Stimulated activated CD4-positive, alpha-beta T cell treated with anti-CD3 and anti-CD28 coated beads, Interleukin-12 subunit alpha, Interleukin-12 subunit beta, amount 100 ng/mL, for 24 hours (primary cell): ENCODE measurements at places on chromosomes 5 and 9.

GRCh38 chr5:90675222-90675621, 116.6 kb downstream of the ADGRV1 start:
- no peak for DNase-seq

DNA sequence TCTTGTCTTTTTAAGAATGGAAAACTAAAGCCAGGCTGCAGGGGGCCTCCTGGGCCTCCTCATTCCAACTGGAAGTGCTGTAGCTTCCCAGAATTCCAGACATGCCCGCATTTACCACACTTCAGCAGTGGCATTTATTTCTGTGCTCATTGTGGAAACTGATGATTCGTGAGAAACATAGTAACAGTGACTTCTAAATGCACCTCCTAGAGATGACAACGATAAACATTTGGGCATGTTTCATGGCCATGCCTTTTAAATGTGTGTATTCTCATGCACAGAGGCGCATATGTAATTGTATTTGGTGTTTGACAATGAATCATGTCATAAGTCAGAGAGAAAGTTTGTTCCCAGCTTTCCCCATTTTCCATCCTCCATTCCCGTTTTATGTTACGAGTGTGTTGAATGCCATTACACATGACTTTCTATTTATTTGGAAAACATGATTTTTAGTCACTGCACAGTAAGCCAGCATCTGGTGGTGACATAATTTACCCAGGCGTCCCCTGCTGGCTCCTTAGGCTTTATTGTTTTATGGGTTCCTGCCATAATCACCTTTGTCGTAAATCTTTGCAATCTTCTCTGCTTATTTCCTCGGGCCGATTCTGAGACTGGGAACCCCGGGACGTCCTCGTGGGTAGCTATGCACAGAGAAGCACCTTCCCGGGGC, 68.8 kb upstream of the FCN2 start:
- DNase-seq: no peak

DNA sequence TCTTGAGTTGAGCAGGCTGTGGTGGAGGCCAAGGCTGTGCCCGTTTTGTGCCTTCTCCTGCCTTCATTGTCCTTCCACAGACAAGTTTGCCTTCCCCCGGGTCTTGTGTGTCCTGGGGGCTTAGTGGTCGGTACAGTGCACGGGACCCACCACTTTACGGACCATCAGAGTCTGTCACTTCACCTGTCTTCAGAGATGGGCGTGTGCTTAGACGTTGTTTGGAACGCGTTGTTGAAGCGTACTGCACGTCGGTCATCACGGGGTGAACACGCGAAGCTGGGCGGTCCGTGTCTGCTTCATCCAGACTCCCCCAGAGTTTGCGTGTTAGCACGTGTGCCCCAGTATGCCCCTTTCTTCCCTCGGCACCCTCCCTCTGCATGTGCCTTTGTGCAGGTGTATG, 24.8 kb downstream of the CEP72 start:
- DNase-seq: no peak

- no peak for DNase-seq
These were observed 65.7 kb upstream of the SYK start for GRCh38 chr9:90735952-90736351.

- DNase-seq: no peak
These were observed 24.0 kb downstream of the CHD1 start for GRCh38 chr5:98904780-98905179.

- no peak for DNase-seq
These were observed 193.3 kb downstream of the NTRK2 start for GRCh38 chr9:84862810-84863287.

DNA sequence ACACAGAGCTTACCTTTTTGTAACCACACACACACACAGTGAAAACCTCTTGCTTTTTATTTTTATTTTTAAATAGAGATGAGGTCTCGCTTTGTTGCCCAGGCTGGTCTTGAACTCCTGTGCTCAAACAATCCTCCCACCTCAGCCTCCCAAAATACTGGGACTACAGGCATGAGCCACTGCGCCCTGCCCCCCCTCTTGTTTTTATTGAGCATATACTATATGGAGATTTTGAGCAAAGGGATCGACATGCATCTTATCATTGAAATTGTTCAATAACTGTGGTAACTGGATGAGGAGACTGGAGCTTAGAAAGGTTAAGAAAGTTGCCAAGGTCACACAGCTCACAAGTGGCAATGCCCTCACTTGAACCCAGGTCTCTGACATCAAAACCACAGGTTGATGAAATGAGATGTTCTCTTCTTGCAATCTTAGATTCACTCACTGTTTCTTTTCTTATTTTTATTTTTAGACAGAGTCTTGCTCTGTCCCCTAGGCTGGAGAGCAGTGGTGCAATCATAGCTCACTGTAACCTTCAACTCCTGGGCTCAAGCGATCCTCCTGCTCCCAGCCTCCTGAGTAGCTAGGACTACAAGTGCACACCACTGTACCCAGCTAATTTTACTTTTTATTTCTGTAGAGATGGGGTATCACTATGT, 26.8 kb upstream of the STXBP1 start:
- DNase-seq: no peak

DNA sequence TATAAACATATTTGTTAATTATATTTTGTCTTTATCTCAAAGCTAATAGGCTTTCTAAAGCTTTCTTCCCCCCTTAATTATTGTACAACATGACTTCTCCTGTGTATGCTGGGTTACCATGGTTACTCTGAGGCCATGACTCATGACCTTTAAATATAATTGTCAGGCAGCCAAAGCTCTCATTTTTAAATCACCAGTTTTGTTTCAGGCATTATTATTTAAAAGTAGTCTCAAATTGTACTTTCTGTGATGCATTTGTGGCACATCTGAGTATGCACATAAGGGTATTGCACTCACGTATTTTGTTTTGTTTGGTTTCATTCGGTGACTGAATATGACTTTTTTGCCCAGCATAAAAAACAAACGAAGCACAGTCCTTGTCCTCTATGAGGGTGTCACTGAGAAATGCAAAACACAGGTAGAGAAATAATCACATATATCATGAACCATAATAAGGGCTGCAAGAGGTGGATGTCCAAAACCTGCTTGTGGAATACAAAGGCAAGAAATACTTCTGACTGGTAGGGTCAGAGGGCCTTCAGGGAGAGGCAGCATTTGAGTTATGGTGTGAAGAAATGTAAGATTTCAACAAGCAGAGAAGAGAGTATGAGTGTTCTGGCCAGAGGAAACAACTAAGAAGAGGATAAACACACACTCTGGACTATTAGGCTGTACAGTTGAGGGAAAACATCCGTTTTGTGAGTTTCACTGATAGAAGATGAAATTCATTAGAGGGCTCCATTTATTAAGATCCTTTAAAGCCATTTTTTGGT, 2.1 kb downstream of the CCDC192 start:
- DNase-seq: no peak
